ENCODE measurements at places on chromosomes 4 and X.
A peak's percentile ranks its signal among the peaks of the same experiment; 100 is the strongest.

- DNase-seq: no peak
Measured at GRCh38 chr4:92387459-92388069, 83.8 kb downstream of the GRID2 start.

DNA sequence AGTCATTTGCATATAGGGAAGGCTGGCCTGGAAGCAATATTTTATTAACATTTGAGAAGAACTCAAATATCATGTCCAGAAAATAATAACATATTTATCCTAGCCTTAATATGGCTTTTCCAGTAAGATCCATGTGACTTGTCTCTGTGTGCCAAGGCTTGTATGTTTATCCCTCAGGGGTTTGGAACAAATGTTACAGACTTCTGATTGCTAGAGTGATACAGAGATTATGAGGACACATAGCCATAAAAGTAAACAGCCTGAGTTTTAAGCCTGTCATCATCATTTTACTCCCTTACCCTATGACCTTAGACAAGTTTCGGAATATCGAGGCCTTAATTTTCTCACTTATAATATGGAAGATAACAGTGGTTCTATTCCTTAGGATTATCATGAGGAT is 338.1 kb downstream of the GPAT3 start:
- no peak for DNase-seq

DNA sequence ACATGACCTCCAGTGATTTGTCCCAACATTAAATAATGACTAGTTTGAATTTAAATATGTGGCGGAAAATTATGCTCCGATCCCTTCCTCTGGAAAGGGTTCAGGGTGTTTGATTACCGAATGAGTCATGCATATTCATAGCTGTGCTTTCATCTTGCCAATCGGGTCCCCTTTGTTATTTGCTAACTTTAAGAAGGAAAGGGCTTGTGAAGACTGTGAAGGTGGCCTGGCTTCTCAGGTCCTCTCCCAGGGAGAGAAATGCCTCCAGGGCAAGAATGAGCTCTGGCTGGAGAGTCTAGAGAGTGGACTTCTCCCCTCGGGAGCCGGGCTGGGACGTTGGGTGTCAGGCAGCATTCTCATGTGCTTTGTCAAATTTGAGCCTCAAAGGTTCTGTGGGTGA is 155.5 kb upstream of the PSAPL1 start:
- no peak for DNase-seq

DNA sequence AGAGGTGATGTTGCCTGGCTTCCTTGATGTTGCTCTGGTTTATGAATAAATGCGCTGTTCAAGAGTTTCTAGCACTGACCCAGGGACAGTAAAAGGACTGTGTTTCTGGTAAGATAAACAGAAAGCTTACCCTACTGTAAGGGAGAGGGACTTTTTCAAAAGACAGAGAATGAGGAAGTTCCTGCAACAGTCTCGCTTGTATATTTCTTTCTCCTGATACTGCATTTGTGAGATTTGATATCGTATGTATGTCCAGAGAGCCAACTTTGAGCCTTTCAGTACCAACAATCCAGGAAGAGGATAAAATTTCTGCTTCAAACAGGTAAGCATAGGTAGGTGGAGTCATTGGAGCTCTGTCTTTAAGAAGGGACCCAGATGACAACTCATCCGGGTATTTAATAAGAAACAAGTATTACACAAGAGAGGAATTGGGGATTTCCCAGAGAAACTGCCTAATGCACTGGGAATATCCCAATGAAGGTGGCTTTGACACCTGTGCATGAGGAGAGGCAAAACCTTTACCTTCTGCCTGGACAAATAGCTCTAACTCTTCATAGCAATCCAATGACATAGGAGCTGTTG is 773 bp downstream of the DAPP1 start:
- no peak for DNase-seq

DNA sequence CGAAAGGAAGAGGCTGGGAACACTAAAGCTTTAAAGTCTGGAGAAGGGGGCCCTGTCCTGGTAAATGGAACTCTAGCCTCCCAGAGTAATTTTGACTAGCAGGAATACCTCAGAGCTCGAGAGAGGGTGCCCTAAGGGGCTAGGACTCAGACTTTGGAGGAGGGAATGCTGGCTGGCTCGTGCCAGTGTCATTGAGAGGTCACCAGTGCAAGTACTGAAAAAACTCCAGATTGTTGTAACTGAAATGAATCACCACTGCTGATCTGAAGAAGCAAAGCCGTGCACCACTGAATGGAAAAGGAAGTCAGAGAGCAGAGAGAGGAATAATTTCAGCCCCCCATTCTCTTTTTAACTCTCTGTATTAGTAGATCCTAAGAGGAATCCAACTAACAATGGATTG is 690.2 kb downstream of the FAT4 start:
- no peak for DNase-seq

- no peak for DNase-seq
Measured at GRCh38 chr4:88101165-88101564, 57.3 kb downstream of the ABCG2 start.

GRCh38 chrX:24018809-24019208 is 8.2 kb downstream of the KLHL15 start:
- DNase-seq: no peak

DNA sequence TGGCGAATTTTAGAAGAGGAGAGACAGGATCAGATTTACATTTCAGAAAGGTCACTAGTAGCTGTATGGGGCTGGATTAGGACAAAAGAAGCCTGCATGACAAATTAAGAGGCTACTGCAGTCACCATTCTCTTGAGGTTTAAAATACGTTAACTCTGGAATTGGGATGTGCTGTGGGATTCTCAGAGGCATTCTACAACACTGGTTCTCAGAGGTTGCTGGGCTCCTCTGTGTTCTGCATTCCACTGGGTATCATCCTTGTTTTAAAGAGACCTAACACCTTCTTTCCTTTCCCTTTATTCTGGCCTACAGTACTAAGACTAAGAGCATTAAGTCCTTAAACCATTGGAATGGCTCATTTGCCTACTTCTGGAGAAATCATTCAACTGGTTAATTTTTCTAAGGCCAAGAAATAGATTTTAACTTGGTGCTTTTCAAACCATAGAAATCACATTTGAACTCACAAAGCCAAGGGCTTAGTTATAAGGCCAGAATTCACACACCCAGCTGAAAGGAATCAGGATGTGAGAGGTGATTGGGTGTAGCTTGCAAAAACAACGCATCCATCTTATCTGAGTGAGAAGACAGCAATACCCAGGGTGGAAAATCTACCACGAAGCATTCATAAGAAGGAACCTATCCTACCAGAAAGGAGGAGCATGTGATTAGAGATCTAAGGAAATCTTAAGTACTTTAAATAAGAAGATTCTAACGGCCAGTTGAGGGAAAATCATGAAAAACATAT is 116.6 kb downstream of the SHISA3 start:
- no peak for DNase-seq

- DNase-seq: no peak
Measured at GRCh38 chr4:38343608-38344007, 320.4 kb upstream of the KLF3 start.

GRCh38 chrX:44873415-44874276 is 658 bp downstream of the KDM6A start:
- DNase-seq: peak; percentile 21

DNA sequence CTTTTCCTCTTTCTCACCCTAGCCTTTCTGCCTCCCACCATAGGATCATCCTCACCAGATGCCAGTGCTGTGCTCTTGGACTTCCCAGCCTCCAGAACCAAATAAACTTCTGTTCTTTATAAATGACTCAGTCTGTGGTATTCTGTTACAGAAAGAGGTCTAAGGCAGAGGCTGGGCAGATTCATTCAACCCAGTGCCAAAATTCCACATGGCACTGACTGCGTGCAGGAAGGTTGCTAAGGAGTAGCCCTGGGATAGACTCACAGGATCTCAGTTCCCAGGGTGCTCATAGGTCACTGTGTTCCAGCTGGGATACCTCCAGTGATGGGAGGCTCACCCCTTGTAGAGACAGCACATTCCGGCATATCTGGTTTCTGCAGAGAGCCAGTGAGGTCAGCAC is 22.0 kb downstream of the SORCS2 start:
- DNase-seq: no peak

DNA sequence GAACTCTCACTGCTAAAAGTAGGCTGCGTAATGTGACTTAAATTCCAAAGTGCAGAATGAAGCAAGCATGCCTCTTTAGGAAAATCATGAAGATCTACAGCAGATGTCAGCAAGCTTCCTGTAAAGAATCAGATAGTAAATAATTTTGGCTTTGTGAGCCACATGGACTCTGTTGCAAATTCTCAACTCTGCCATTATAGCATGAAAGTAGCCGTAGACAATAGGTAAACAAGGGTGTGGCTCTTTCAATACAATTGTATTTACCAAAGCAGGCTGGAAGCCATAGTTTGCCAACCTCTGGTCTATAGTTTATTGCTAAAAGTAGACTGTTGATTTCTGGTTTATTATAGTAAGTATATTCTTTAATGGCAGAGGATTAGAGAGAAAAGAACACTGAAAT is 80.3 kb upstream of the FAM9B start:
- DNase-seq: no peak

DNA sequence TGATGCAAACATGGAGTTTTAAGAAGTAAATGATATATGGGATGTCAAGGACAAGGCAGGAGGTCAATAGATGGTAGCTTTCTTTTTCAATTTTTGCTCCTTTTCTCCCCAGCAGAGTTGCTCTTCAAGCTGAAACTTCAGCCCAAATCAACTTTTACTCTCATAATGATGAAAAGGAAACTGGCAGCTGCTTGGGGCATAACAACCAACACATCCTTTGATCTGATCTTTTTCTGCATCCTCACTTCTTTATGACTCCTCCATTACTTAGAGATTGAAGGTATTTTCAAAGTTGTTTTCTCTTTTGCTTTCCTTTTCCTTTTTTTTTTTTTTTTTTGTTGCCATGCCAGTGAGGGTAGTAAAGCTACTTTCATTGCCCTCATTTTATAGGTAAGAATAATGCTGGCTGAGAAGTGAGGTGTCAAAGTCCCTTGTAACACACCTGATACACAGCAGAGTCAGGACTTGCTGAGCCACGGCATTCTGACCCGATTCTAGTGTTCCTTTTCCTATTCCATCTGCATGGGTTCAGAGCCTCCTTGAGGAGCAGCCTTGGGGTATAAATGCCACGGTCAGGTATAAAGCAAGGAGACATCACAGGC is 26.9 kb downstream of the SLC2A9 start:
- DNase-seq: no peak

DNA sequence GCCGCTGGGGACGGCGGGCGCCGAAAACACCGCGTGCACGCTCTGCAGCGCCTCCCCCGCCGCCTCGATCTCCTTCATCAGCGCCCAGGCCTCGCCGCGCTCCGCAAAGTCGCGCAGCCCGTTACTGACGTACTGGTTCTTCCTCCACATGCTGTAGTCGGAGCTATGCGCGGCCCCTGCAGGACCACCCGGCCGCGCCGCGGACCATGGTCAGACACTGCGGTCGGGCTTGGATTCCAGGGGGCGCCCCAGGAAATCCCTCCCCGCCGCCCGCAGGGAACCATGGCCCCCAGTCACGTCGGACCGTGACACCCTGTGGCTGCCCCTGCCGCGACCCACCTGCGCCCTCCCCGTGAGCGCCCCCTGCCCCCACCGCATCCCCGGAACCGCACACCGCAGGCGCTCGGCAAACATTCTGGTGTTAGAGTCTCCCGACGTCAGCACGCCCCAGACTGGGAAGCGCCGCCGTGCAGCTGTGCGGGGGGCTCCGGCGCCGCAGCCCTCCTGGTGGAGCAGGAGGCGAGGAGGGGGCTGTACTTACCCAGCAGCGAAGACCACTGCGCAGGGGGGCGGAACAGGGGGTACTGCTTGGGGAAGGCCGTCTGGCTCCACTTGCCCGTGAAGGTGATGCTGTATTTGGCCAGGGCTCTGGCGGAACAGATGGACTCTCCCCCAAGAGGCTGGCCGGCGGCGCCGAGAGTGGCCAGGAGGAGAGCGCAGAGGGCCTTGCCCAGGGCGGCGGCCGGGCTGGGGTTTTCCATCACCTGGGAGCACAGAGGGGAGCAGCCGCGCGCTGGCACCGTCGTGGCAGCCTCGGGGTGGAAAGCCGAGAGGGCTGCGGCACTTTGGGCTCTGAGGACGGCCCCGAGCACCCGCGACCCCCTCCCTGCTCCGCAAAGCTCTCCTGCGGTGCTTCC is 814 bp downstream of the SPON2 start:
- DNase-seq: peak; percentile 41

DNA sequence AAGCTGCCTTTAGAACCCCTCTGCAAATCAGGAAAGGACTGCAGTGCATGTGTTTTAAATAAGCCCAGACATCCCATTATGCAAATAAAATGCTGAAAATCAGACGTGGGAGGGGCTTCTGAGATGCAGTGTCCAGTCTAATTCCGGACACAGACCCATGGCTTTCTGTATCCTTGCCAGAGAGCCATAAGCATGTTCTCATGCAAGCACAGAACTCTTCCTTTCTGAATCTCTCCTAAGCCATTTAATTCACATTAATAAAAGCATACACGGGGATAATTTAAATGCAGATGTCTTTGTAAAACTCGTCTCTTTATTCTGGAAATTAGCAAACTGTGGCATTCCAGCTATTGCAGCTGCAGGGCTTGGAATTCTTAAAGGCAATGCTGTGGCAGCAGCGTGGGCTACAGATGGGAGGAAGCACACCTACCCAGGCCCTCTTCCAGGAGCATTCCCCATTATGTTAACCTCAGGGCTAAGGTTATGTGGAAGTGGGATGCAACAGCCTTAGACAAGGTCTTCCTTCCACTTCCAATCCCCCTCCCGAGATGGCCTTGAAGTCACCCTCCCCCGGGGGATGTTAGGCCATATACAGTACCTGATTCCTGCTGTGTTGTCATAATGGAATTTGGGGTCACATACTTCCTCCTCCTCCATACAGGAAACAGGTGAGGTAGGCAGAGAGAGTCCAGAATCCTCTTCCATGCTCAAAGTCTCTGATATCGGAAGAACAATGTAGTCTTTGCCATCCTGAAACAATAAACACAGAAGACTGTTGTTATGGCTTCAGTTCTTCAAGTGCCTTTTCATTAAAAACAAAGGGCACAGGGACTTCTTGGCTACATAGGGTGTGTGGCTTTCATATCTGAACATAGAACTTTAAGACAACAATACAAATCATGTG is 38.1 kb downstream of the KDR start:
- no peak for DNase-seq

GRCh38 chr4:109702950-109703663 is at the start of gene CASP6:
CASP6 (minus strand) TSS chr4:109703445; CDS start chr4:109703395, 50 bp downstream.
- peak; percentile 62 for DNase-seq

GRCh38 chr4:102503831-102504786 is 3.0 kb downstream of the NFKB1 start:
- DNase-seq: no peak

GRCh38 chr4:34679228-34679627 is 1565.1 kb downstream of the ARAP2 start:
- no peak for DNase-seq

DNA sequence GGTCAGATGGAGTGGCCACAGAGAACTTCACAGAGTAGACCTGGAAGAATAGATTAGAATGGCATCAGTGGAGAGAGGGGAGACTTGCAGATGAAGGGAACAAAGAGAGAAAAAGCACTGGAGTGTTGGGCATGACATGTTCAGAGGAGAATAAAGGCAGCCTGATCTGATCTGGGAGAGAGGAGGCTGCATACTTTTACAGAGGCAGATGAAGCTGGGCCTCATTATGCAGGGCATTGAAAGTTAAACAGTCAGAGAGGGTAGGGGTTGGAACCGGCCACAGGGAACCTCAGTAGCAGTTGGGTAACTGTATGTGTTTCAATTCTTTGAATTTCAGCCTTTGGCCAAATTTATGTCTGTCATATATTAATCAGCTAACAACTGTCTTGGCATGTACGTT is 61.2 kb downstream of the SH3BGRL start:
- no peak for DNase-seq

GRCh38 chrX:118630848-118631247 is 96.6 kb upstream of the IL13RA1 start:
- no peak for DNase-seq

- no peak for DNase-seq
Measured at GRCh38 chr4:139042981-139043460, 27.4 kb downstream of the NOCT start.

GRCh38 chr4:38322714-38323113 is 341.3 kb upstream of the KLF3 start:
- DNase-seq: no peak

Data from activated CD4-positive, alpha-beta T cell treated with anti-CD3 and anti-CD28 coated beads for 1 hour (primary cell).